IMR-90 (cell line): ENCODE measurements at places on chromosomes 5 and 9. TPM values are rescaled to one million over a fixed set of nuclear protein-coding genes. Genes with fewer than 3 reads are reported as not detected.

GPR150 gene
- total RNA-seq: under 0.01 TPM in 2 replicates

GIN1 gene
- 2.9 and 6.4 TPM in 2 replicates for total RNA-seq

SLC34A1 gene
- total RNA-seq: not detected in 2 replicates

SLC36A3 gene
- total RNA-seq: not detected in 2 replicates

CDKN2B gene
- total RNA-seq: 3.6 and 5.6 TPM in 2 replicates

SLC6A19 gene
- total RNA-seq: not detected in 2 replicates

CARTPT gene
- total RNA-seq: not detected in 2 replicates
